ENCODE measurements at places on chromosomes 11 and 22.

- no peak for DNase-seq
These were observed 36.9 kb downstream of the MAML2 start for GRCh38 chr11:96306071-96306470.

- peak; percentile 72 for DNase-seq
These were observed 39.1 kb upstream of the SHISAL1 start for GRCh38 chr22:44351685-44352377.

GRCh38 chr11:21116009-21116408 is 446.6 kb downstream of the NELL1 start:
- no peak for DNase-seq

- no peak for DNase-seq
These were observed 17.9 kb upstream of the NAP1L4 start for GRCh38 chr11:3010004-3010403.

- no peak for DNase-seq
These were observed 3.4 kb downstream of the PARVA start for GRCh38 chr11:12380565-12381325.
